NCI-H1092 treated with DMSO at 0.1 percent for 48 hours (cell line): ENCODE measurements at places on chromosomes 12 and 14.

DNA sequence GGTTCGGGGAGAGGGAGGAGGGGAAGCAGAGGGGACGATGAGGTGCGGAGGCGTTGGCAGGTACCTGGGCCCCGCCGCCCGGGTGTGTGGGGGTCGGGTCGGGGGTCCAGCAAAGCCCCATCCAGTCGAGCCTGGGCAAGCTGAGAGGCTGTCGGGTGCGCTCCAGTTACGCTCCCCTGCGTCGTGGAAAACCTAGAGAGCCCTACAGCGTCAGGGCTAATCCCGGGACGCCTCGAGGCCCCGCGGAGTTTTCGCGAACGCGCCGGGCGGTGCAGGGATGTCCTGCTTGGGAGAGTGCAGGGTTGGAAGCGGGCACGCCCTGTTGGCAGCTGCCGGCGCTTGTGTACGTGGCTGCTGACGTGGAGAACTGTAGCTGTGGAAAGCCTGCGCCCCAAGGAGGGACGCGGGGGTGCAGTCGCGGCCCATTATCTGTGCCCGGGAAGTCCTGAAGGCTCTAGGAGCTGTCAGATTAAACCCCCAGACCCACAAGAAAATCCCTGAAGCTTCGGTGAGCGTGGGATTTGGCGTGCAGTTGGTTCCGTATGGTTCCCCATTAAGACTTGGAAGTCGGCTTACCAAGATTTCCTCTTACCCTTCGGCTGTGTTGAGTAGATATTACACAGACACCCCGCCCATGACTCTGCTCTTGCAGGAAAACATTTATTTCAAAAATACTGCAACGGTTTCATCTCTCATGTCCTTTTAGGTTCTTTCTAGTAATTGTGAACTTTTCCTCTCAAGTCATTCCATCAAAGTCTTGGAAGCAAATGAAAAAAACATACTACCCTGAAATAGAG is 11.3 kb upstream of the SLC38A2 start:
- DNase-seq = peak; percentile 83

GRCh38 chr14:34262127-34262910 is 199.7 kb downstream of the SPTSSA start:
- DNase-seq = no peak

GRCh38 chr14:105315941-105316576 is 1.5 kb downstream of the PACS2 start:
- DNase-seq = no peak

DNA sequence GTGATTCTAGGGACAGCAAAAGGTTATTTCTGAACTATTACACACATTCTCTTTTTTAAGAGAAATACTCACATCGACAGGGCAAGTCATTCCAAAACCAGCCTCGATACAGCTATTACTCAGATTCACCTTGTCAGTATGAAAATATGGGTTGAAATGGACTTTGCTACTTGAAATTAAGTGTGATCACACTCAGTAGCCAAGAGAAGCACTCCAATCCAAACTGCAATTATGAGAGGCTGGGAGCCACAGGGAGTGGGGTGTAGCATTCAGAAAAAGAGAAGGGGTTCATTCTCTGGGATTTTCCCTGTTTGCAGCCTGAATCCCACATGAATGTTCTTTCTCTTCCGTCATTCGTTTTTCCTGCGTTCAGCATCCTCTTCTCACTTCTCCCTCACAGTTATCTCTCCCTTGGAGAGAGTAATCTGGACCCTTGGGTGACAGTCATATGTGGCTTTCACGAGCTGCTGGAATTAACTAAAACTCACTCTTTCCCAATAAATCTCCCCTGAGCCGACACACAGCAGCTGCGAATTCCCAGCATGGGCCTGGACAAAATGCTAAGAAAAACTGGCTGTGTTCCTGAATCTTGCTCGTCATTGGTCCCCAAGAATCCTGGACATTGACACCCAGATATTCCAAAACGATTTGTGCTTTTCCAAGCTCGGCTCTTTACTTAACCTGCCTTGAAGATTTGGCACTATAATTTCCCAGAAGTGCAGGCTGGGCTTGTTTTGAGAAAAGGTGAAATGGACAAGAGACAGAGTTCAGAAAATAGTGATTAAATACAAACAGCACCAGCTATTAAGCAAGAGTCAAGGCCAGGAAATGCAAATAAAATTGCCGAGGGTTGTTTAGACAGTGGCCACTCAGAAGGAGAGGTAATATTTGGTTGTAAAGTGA is 199.5 kb upstream of the PLEKHG7 start:
- peak; percentile 83 for DNase-seq

- peak; percentile 56 for DNase-seq
These were observed at the start of gene CSRP2 for GRCh38 chr12:76878899-76879709. TSS of gene CSRP2 (minus strand) at chr12:76879019. CDS start at chr12:76866260, 12,759 bp downstream.
